NCI-H774 (cell line): ENCODE measurements at places on chromosomes 5 and 9.

DNA sequence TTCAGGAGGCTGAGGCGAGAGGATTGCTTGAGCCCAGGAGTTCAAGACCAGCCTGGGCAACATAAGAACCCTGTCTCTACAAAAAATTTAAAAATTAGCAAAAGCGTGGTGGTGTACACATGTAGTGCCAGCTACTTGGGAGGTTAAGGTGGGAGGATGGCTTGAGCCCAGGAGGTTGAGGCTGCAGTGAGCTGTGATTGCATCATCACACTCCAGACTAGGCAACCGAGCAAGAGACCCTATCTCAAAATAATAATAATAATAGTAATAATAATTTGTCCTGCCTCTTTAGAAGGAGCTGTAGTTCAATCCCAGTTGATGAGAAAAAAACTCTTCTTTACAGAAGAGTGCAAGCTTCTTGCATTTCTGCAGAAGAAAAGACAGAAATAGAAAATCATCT is 10.0 kb upstream of the CD74 start:
- DNase-seq = no peak

DNA sequence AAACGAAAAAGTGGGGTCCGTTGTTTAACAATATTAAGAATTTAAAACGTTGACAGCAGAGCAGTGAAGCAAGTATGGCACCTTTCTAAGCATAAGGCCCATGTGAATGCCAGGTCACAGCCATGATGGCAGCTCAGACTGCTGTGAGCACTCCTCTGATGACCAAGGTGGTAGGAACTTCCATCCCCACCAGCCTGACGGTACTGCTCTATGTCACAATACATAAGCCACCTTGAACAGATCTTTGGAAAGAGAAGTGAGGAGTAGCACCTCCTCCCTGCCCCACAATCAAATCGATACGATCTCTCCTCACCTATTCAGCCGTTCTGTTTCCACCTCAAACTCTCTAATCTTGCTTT is 105.9 kb downstream of the DCP2 start:
- no peak for DNase-seq

DNA sequence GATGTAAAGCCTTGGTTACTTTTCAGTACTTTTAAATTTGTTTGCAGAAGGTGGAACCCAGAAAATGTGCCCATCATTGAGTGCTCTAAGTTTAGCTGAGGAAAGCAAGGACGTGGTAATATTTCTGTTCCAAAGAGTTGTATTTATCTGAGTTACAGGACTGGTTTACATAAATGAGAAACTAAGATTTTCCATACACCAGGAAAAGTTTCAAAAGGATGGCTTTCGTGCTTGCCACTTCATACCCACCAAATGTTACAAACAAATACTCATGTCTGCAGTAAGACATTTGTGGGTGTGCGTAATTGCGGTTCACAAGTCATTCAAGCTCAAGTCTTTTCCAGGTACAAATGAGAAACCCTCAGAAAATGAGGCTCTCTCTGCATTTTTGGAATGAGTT is 68.1 kb downstream of the CWC27 start:
- no peak for DNase-seq

GRCh38 chr5:114308017-114308416 is 53.9 kb upstream of the KCNN2 start:
- DNase-seq = no peak

GRCh38 chr9:111917980-111918379 is 21.4 kb downstream of the UGCG start:
- no peak for DNase-seq

DNA sequence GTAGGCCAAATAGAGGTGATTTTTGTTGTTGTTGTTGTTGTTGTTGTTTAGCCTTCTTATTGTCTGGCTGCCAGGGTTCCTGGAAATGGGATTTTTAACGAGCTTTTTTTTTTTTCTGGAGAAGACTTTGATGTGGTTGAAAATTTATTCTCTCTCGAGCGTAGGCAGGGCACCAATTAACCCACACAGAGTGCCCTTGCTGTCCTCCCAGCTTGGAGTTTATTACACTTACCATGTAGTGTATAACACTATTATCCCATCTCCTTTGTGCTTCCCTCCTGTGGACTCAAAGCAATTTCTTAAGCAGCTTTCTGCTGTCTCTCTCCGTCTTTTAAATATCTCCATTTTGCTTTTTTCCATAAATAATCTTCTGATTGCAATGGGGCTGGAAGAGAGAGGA is 57.4 kb downstream of the OR2K2 start:
- DNase-seq = no peak

- no peak for DNase-seq
Observed at GRCh38 chr5:62498961-62499360, 79.7 kb upstream of the LRRC70 start.

- no peak for DNase-seq
Observed at GRCh38 chr5:150596313-150596712, 44.1 kb upstream of the SYNPO start.

GRCh38 chr5:133709209-133709725 is 96.9 kb upstream of the FSTL4 start:
- no peak for DNase-seq

DNA sequence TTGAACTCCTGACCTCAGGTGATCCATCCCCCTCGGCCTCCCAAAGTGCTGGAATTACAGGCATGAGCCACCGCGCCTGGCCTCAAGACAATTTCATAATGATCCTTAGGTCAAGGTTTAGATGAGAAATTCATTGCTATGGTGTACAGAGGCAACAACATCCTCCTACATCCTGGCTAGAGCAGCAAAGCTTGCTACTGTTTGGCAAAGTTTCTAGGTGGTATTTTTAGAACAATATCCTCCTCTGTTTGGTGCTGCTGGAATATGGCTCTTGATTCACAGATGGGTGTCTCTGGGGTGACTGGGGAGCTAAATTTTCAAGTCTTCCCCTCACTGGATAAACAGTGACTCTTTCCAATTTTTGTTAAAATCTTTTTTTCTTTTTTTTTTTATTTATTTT is 30.6 kb downstream of the CRHBP start:
- no peak for DNase-seq

- DNase-seq = no peak
Observed at GRCh38 chr5:71631070-71631469, 43.9 kb downstream of the MCCC2 start.

DNA sequence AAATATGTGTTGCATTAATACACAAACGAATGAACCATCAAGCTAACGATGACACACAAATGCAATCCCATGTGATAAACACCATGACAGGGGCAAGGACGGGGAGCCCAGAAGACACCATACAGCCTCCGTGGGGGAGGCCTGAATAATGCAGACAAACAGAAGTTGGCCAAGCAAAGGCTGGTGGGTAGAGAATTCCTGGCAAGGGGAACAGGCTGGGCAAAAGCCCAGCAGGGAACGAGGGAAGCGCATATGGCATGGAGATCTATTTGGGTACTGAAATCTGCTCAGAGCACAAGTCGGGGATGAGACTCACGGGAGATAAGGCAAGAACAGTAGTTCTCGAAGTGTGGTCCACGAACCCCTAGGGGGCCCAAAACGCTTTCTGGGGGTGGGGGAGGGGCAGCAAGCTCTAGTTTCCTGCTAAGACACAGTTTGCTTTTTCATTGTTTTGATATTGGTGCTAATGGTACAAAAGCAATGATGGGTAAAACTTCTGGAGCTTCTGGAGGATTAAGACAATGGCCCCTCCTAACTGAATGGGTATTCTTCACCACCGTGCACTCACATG is 42.9 kb upstream of the FBXW11 start:
- DNase-seq = no peak

DNA sequence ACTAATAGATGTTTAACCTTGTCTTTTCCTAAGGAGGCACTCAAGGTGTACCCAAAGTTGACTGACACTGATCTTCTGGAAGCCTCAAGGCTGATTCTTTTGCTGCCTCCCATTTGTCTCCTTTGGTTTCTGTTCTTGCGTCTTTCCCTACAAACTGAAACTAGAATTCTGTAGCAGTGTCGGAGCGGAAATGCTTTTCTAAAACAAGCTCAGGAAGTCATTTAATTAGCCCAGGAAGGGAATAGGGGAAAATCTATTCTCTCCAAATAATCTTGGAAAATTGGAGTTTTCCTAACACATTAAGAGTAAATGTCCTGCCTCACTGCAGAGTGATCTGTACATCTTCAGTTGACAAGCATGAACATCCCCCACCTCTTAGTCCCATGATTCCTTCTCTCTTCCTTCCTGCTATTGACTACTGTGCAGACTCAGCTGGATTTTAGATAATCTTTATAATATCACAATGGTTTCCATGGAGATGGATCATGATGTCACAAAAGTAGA is 182.7 kb downstream of the NR3C1 start:
- no peak for DNase-seq
